ENCODE measurements at places on chromosomes 7 and 10.
A peak's percentile ranks its signal among the peaks of the same experiment; 100 is the strongest.

- no peak for DNase-seq
Observed at GRCh38 chr7:12607134-12607533, 36.6 kb downstream of the SCIN start.

DNA sequence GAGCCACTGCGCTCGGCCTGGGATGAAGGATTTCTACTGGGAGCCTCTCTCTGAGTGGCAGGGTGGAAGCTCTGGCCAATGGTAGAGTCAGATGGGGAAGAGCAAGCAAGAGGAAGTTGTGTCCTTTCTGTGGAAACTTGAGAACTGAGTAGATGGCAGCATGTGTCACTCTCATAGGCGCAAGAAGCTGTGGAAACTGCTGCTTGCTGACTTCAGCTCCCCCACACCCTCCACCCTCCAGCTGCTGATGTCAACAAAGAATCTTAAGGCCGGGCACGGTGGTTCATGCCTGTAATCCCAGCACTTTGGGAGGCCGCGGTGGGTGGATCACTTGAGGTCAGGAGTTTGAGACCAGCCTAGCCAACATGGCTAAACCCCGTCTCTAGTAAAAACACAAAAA lies 39.8 kb upstream of the SRGN start:
- peak; percentile 41 for DNase-seq

DNA sequence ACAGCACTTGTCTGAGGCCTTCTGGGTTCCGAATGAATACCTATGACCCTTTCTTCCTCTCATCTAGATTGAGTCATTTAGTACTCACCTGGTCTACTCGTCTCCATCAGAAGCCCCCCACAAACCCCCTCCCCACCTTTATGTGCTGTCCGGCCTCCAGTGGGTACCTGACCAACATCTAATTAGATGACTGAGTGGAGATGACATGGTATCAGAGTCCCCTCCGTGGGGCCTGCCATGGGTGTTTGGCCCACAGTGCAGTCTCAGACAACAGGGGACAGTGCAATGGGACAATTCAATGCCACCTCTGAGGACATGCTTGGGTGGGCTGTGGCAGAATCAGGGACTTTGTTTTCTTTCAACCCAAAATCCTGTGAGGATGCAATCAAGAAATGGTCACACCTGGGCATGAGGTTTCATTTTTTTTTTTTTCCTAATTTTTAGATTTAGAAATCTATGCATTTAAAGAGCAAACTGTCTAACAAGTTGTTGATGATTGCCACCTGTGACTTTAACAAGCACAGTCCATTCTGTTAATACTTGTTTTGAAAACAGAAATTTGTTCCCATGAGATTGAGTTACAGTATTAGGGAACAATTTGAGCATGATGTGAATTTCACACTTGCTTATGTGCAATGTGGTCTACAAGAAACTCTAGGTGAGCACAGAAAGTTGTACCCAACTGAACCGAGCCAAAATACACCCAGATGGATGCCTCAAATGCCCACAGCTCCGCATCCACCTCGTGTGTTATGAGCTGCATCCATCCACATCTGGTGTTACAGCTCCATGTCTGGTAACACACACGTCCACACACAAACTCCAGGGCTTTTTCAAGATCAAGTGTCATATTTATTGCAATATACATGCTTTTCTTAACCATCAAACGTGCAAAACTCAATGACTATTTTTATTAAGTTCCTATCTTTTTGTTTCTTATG lies 27.5 kb downstream of the GPRIN2 start:
- no peak for DNase-seq

DNA sequence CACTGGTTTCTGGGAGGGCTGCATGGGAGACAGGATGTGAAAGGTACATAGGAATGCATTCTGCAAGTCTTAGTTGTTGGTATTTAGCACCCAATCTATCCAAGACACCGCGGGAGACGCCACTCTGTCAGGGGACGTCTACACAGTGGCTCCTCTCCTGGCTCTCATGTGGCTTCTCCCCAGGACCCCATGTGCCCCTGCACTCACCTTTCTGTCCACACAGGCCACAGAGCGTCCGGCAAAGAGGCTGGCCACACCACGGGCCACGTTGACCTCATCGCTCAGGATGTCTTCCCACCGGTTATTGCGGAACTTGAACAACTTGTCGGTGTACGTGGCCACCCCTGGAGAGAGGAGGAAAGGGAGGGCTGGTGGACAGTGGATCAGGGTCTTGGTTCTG lies 73.4 kb downstream of the GOLGA7B start:
- DNase-seq: no peak

DNA sequence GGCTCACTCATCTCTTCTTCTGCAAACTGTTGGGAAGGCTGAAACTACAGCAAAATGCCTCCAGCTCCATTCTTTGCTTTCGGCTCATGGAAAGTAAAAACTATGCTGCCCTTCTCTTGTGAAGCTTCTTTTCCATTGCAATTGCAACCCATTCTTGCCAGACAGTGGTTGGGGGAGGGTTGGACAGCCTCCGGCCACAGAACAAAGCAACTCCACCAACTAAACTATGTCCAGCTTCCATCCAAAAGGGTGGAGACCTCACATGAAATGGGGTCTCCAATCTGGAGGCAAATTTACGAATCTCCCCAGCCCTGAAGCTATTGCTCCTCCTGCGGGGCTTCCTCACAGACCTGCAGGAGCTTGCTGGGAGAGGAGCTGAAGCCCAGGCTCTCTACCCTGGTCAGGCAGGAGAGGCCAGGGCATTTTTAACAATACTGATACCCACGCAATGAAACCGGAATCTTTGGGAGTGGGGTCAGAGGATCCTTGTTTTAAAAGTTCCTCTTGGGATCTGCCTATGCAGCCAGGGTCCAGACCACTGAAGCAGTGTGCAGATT lies 549 bp downstream of the GPNMB start:
- DNase-seq: no peak

- DNase-seq: no peak
Observed at GRCh38 chr10:6780008-6780677, 200.1 kb upstream of the PRKCQ start.

DNA sequence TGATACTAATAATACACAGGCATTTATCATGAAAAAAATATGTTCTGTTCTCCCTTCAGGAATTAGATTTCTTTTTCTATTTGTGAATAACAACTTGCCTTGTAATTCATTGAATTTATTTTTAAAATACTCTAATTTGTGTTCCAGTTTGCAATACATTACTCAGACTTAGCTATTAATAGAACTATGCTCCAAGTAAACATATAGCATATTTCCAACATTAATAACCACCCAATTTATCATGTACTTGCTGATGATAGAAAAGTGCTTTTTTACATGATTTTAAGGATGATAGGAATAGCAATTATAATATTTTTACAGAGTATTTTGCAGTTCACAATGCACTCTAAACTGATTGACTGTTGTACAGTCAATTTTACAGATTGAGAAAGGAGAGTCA lies 338.8 kb upstream of the SEMA3D start:
- DNase-seq: no peak

DNA sequence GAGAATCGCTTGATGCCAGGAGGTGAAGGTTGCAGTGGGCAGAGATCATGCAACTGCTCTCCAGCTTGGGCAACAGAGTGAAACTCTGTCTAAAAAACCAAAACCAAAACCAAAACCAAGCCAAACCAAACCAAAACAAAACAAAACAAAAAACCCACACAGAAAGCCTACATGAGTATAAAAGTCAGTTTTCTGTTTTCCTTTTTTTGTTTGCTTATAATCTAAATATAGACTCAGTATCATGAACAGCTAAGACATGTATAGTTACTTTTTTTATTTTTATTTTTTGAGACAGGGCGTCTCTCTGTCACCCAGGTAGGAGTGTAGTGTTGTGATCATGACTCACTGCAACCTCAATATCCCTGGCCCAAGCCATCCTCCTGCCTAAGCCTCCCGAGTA lies 16.8 kb upstream of the MTPN start:
- DNase-seq: no peak

DNA sequence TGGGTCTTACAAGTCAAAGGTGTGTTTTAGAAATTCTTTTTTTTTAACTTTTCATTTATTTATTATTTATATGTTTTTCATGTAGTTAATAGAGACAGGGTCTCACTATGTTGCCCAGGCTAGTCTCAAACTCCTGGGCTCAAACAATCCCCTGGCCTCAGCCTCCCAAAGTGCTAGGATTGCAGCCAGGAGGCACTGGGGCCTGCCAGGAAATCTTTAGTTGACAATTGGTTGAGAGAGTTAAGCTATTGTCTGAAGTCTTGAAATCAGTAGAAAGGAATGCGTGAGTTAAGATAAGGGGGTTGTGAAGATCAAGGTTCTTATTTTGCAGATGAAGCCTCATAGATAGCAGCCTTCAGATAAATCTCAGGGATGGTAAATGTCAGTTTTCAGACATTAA lies 245.4 kb upstream of the GALNT17 start:
- DNase-seq: no peak

GRCh38 chr7:93245525-93246432 lies 13.6 kb downstream of the VPS50 start:
- peak; percentile 8 for DNase-seq

DNA sequence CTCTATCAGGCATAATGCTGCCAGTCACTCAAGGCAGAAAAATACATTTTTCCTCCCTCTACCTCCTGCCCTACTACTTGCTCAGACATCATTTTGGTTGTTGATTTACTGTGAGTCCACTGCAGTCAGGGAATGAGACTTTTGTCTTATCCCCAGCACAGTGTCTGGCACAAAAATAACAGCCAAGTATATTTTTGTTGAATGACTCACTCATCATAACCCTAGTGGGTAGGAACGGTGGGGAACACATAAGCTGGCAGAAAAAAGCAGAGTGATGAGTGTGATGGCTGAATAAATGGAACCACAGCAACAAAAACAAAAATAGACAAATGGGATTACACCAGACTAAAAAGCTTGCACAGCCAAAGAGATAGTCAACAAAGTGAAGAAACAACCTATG lies 65.8 kb upstream of the LAMB4 start:
- DNase-seq: peak; percentile 68

DNA sequence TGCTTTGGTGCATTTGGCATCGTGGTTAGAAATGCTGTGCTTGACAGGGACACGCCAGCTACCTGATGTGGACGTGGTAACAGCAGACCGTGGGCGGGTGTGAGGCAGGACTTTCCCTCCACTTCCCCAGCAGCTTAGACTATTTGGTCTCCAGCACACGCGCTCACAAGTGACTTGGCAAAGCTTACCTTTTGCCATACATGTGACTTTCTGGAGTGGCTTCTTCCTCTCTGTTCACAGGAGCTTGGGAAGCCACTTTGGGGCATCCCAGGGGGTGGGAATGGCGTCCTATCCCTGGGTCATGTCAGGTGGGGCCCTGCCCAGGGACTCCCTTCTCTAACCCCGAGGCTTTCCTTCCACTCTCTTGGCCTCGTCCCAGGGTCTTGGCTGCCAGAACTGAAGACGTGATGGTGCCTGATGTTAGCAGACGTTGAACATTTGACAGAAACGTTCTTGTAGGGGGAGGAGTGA lies 228.7 kb upstream of the KLF6 start:
- DNase-seq: no peak

DNA sequence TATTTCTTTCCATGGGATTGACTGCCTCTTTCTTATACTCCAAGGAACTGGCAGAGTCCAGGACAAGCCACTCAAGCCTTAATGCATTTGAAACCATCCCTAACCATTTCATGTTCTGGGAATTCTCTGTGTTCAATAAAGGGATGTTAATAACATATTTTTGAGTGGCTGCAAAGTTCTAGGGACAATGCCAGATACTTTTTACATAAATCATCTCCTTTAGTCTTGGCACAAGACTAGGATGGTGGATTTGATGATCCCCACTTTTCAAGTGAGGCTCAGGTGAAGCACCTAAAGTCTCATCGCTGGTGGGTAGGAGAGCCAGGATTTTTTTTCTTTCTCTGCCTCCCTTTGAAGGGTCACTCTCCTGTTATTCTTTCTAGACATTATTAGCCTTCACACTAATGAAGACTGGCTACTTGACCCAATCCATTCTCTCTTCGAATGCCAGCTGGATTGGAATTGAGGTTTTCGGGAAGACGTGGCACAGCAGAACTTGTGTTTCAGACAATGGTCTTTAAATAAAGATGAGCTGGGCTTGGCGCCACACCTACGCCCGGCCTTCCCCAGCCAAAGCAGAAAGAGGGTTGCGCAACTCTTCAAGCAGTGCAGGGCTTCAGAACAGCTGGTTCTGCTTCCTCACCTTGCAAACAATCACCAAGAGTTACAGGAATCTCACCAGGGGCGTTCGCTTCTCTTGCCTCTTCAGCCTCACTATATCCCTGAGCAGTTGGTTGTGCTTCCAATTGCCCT lies 73.8 kb upstream of the BMPER start:
- DNase-seq: no peak

DNA sequence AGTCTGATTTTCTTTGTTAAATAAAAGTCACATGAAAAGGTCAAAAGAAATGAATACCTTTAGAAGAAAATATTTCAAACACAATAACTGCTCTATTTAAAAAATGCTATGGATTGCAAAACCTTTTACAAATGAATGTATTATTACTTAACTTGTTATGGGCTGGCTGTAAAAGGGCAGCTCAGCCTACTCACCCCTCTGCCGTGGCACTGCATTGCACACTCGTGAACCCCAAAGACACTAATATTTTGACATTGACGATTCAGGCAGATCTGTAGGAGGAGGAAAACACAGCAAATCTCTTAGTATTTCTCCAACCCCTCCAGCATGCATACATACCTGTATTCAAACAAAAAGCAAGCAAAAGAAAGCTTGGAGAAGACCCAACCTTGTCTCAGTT lies 149.5 kb downstream of the FANK1 start:
- DNase-seq: no peak

DNA sequence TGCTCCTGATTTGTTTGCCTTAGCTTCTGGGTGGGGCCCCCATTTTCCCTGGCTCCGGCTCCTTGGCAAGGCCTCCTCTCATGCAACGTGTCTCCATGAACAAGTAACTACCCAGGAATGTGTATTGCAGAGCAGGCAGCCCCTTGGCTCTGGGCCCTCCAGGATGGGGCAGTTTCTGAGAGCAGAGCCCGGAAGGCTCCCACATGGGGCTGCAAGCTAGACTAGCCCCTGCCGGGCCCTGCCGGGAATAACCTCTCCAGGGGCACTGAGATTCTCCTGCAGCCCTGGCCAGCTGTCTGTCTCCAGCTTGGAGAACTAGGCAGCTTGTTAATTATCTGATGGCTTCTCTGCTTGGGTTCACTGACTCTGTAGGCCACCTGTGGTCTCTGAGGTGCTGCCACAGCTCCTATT lies 184.0 kb upstream of the INHBA start:
- peak; percentile 90 for DNase-seq

DNA sequence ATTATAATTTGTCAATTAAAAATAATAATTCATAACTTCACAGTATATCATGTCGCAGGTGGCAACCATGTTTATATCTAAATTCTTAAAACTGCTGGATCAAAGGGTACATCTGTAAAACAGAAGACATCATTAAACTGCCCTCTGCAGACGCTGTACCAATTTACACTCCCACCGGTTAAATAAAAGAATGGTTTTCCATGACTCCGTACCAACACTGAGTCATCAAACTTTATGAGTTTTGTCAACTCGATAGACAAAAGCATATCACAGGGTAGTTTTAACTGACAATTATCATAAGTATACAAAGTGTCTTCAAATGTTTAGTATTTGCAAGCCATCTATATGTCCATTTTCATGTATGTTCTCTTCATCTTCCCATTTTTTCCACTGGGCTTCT lies 5.7 kb upstream of the GSTK1 start:
- peak; percentile 25 for DNase-seq

Data from HT1080 (cell line).